ENCODE measurements at places on chromosomes 2 and 18. TPM values are rescaled to one million over a fixed set of nuclear protein-coding genes. Genes with fewer than 3 reads are reported as not detected.

Gene TRAF3IP1
- total RNA-seq: 6.4 TPM

Gene ZAP70
- total RNA-seq: 0.34 TPM

Gene RHOB
- 530 TPM for total RNA-seq

Gene CFAP210
- total RNA-seq: not detected

Gene ACTR2
- total RNA-seq: 120 TPM

Gene CENPA
- total RNA-seq: 3.4 TPM

Gene CTIF
- total RNA-seq: 16.8 TPM

Gene TUBB6
- 823 TPM for total RNA-seq

Gene KCNG3
- not detected for total RNA-seq

Gene TNFRSF11A
- 49.1 TPM for total RNA-seq

Gene MARCO
- total RNA-seq: not detected

Gene STAT4
- total RNA-seq: 0.22 TPM

Gene RFTN2
- total RNA-seq: 14.0 TPM

Gene MYL1
- total RNA-seq: not detected

Gene RGPD4
- not detected for total RNA-seq

Gene ALK
- total RNA-seq: not detected

Gene UPP2
- not detected for total RNA-seq

Data from dermis lymphatic vessel endothelial cell (primary cell).